ENCODE measurements at places on chromosomes 4 and X.

DNA sequence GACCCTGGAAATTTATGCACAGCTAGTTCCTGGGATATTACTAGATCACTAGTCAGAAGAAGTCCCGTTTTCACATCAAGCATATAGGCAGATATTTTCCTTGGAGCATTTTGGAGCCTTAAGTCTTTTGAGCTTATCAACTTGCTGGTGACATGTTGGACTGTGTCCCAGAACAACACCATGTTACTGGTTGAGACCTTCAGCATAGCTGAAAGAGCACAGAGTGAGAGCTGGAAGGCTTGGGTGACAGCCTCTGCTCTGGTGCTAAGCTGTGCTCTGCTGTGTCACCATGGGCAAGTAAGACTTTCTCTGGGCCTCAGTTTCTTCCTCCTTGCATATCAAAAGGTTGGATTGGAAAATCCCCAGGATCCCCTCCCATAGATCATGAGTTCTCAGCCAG, 116.6 kb upstream of the FRMPD4 start:
- no peak for ATAC-seq

- ATAC-seq, result no peak
These were observed 2.8 kb downstream of the TBC1D14 start for GRCh38 chr4:6912441-6912840.

DNA sequence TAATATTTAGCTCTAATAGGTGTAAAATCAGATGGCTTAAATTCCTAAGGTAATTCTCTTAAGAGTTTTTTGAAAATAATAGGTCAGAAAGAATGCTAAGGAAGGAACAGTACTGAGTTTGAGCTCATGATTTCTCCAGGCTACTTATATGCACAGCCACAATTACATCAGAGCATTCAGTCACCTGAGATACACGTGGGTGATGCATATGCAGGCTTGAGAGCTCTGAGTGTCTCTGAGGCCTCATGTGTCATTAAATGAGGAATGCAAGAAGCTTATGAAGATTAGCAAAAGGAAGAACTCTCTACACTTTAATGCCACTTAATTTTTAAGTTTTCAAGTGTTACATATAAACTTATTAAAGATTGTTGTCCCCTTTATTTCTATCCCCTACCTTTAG, 124.0 kb upstream of the STIM2 start:
- peak; percentile 80 for ATAC-seq

- peak; percentile 46 for ATAC-seq
These were observed 9.7 kb upstream of the TMEM165 start for GRCh38 chr4:55386073-55386472.

GRCh38 chr4:8279321-8280157, 10.0 kb downstream of the HTRA3 start:
- no peak for ATAC-seq

- no peak for ATAC-seq
These were observed 224.3 kb upstream of the CTSO start for GRCh38 chr4:156177941-156178340.

- ATAC-seq, result peak; percentile 60
These were observed 1.8 kb downstream of the MAML3 start for GRCh38 chr4:140152013-140152703.

DNA sequence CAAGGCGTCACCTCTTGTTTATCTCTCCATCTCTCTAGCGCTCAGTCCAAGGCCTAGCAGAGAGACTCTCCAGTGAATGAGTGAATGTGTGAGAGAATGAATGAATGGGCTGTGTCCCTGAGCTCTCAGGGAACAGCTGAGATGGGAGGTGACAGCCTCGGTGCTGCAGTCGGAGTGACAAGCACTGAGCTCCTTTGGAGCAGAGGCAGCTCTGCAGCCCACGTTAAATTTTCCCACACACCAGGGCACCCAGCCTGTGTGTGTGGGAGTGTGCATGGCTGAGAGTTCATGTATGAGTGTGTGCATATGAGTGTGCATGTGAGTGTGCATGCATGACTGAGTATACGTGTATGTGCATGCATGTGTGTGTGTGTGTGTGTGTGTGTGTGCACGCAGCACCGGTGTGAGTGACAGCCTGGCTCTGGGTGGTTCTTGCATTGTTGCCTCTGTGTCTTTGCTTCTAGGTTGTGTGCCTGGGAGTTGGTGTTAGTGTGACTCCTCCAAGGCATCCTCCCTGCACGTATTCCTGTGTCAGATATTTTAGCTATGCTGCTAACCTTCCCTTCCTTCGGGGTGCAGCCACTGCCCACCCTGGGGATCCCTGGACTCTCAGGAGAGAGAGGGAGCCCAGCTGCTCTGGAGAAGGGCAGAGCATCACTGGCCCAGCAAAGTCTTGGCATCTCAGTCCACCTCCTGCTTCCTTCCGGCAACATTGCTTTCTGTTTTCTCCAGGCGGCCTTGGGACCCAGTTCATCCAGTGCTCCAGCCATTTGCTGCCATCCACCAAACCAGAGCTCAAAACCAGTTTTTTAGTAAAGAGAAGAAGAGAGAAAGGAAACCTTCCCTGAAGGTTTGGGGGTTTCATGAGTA, 98.6 kb downstream of the PPP2R2C start:
- ATAC-seq, result no peak

GRCh38 chr4:161178310-161178709, 985.5 kb downstream of the FSTL5 start:
- no peak for ATAC-seq

- ATAC-seq, result no peak
These were observed 21.3 kb upstream of the PNPLA4 start for GRCh38 chrX:7948483-7948882.

DNA sequence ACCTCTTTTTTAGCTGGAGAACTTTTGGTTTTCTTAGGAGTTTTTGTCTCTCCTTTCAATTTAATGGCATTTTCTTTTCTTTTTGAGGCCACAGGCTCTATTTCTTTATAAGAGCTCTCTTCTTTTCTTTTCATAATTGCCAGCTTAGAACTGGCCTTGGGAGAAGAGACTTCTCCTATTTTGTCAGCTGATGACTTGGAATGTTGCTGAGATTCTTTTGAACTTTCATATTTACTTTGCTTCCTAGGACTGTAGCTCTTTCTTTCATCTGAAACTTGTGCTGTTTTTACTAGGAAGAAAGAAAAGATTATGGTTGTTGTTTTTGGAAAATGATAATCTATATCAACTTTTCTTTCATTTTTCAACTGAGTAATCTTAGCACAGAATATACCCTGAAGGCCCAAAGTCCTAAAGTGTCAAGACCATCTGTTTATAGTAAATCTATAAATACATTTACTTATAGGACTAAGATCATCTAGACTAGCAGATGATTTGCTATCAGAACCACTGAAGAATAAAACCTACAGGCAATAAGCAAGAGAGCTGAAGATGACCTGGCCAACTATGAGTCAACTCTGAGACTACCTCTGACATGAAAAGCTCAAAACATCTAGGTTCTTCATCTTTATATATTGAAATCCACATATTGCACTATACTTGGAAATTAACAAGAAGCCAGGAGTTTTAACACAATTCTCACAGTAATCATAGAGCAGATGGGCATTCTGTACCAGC, 45.6 kb downstream of the RFC1 start:
- no peak for ATAC-seq

DNA sequence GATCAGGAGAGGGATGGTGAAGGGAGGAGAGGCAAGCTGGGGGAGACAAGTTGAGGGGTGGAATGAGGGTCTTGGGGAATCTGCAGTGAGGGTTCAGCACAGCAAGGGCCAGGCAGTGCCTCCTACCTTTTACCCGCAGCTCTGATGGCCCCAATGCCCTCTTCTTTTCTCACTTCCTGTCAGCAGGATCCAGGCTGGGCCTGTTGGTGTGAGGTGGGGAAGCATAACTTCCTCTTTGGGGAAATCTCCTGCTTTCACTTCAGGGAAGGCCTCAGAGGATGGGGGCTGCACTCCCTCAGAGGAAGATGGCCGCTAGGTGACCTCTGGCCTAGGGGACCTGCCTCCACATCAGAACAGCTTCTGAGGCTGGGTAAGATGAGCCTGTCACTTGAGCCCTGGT, 36.5 kb downstream of the EFNB1 start:
- ATAC-seq, result no peak

DNA sequence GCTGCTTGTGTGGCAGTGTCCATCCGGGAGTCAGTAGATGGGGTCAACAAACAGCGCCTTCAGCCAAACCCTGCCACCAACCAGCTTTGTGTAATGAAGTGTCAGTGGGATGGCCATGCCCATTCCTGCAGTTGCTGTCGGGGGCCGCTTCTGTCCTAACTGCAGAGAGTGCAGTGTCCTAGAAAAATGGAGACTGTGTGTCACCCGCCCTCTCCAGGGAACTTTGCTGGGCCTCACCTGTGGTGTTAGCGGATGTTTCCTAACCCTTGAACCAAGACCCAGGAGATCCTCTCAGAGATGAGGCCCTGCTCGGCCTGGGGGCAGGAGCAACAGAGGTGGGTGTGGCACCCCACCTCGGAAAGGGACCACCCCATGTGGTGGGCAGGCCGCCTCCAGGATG, 35.3 kb upstream of the HGFAC start:
- ATAC-seq, result no peak

DNA sequence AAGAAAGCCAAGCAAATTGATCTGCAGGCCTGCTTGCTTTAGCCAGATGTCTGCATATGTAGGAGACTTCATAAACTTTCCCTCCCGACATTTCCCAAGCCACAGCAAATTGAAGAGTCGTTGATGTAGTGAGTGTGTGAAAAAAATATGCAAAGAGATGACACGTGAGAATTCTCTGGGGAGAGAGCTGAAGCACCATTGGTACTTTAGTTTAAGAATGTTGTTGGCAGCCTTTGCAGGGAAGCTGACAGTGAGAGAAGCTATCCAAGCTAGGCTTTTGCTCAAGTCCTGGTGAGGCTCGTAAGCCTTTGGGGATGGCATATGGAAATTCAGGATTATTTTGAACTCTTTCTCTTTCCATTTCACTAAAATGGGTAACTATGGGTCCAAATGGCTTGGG, 87.5 kb downstream of the GLRA2 start:
- no peak for ATAC-seq

DNA sequence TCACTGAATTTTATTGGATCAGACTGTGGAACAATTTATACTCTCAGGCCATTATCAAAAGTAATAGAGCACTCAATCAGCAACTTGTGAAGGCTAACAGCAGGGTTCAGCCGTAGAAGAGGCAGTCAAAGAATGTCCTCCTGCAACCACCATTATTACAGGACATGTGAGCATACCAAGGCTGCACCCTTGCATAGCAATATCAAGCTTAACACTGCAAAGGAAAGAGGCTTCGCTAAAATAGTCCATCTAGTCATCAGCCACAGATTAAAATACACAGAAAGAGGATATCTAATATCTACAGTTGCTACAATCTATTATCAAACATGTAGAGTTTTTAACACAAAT, 42.9 kb upstream of the TMPRSS11B start:
- ATAC-seq, result no peak

- peak; percentile 76 for ATAC-seq
These were observed 298.1 kb downstream of the INPP4B start for GRCh38 chr4:142547974-142548373.

GRCh38 chr4:40038977-40039376, 17.7 kb upstream of the N4BP2 start:
- peak; percentile 96 for ATAC-seq

GRCh38 chrX:2439613-2440012, 61.2 kb downstream of the DHRSX start:
- ATAC-seq, result no peak

DNA sequence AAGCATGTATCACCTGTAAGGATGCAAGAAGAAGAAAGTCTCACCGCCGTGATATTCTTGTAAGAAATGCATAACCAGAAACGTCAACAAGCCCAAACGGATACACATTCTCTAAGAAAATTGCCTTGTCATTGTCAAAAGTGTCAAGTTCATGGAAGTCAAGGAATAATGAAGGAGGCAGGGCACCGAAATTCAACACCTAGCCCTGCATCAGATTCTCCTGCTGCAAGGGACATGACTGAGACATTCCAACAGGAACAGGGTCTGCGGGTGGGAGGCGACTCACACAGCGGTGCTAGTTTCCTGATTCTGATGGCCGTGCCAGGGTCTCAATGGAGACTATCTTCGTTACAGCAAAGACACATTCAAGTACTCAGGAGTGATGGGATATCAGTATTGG, 26.7 kb downstream of the IRF2 start:
- ATAC-seq, result no peak

GRCh38 chrX:71168134-71168533, 23.5 kb downstream of the NLGN3 start:
- no peak for ATAC-seq

DNA sequence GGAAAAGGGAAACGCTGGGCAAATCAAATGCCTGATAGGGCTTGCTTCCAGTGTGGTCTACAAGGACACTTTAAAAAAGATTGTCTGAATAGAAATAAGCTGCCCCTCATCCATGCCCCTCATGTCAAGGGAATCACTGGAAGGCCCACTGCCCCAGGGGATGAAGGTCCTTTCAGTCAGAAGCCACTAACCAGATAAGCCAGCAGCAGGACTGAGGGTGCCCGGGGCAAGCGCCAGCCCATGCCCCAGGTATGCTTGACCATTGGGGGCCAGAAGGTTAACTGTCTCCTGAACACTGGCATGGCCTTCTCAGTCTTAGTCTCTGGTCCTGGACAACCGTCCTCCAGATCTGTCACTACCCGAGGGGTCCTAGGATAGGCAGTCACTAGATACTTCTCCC, 17.7 kb downstream of the ACOX3 start:
- no peak for ATAC-seq

DNA sequence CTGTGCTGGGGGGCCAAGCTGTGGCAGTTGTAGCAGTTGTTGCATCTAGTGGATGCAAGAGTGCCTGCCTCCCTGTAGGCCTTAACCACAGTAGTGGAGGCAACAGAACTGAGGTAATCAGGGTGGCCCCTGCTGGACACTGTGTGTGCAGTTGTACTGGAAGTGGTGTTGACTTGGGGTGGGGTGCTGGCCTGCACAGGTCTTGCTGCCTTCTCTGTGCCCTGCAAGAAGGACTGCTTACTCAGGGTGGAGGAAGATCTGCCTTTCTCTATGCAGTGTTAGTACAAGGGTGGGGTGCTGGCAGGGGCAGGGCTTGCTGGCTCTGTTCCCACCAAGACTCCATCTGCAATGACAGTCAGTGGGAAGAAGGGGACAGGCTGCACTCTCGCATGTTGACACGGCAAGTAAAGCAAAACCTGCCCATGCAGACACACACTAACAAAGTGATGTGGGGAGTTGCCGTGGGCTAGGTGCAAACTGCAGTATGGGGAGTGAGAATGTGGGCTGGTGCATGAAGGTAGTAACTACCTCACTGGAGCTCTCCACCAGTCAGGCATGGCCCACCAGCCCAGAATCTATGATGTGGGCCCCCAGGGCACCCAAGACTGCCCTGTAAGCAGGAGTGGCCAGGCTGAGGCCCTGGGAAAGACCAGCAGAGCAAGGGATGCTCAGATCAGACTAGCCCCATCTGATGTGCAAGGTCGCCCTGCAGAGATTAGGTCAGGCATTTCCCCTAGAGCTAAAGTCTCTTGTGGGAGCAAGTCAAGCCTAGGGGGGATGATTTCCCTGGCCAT, 594.9 kb downstream of the TECRL start:
- no peak for ATAC-seq

- no peak for ATAC-seq
These were observed 54.8 kb downstream of the ZFX start for GRCh38 chrX:24204331-24204730.

DNA sequence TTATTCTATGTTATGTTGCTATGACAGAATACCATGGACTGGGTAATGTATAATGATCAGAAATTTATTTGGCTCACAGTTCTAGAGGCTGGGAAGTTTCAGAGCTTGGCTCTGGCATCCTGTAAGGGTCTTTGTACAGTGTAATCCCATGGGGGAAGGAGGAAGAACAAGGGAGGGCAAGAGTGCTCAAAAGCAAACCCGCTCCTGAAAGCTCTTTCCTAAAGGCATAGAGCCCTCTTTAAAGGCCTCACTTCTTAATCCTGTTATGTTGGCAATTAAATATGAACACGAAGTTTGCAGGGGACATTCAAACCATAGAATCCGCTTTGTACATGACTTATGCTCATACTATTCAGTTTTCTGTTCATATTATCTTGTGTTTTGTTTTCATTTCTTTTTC, 191.3 kb upstream of the CTSO start:
- ATAC-seq, result no peak
